ENCODE measurements at places on chromosomes 13 and 19. TPM values are rescaled to one million over a fixed set of nuclear protein-coding genes. Genes with fewer than 3 reads are reported as not detected.

GRCh38 chr13:66375756-66376155 is 854.4 kb downstream of the PCDH9 start:
- no peak for DNase-seq
- no peaks in the 10 kb centered on the region for H3K36me3 ChIP-seq
- H3K27ac ChIP-seq: no peak overlapping the region
- no peak overlapping the region for H3K4me3 ChIP-seq
- no peaks in the 10 kb centered on the region for H3K27me3 ChIP-seq

The HPN gene
- 19.2 TPM for total RNA-seq

The PABPC3 gene
- 0.39 TPM for total RNA-seq

The CD70 gene
- not detected for total RNA-seq

- H3K4me1 ChIP-seq: peaks cover 30% of the 10 kb centered on the region
- peak overlapping the region; percentile 59 for H3K4me3 ChIP-seq
- H3K27ac ChIP-seq: peak overlapping the region; percentile 97
- H3K27me3 ChIP-seq: no peaks in the 10 kb centered on the region
These were observed 124.2 kb downstream of the LMO7 start for GRCh38 chr13:75760131-75761021.

The RNF17 gene
- not detected for total RNA-seq

The ZNF579 gene
- 49.0 TPM for total RNA-seq

GRCh38 chr13:92074658-92075057 is 676.2 kb downstream of the GPC5 start:
- H3K27ac ChIP-seq: no peak overlapping the region
- no peak overlapping the region for H3K4me3 ChIP-seq
- H3K27me3 ChIP-seq: no peaks in the 10 kb centered on the region
- DNase-seq: no peak

- no peaks in the 10 kb centered on the region for H3K27me3 ChIP-seq
- H3K4me3 ChIP-seq: no peak overlapping the region
- no peaks in the 10 kb centered on the region for H3K4me1 ChIP-seq
- no peak for DNase-seq
These were observed 516.5 kb downstream of the SUCLA2 start for GRCh38 chr13:47484548-47484947.

The PSMC4 gene
- total RNA-seq: 82.8 TPM

The UPK1A gene
- 0.65 TPM for total RNA-seq

DNA sequence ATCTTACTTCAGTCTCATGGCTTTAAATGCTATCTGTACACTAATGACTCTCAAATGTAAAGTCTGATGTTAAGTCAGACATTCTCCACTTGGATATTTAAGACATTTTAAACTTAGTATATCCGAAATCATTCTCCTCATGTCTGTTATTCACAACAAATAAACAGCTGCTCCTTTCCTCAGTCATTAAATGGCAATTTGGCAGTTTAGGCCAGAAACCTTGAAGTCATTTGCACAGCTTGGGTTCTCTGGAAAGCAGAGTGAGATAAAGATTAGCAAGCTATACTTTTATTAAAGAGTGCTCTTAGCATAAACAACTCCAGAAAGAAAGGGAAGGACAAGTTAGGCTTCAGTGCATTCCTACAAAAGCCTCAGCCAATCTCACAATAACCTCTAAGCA is 53.7 kb downstream of the DNAJC15 start:
- no peak overlapping the region for H3K27ac ChIP-seq
- no peaks in the 10 kb centered on the region for H3K36me3 ChIP-seq
- H3K27me3 ChIP-seq: no peaks in the 10 kb centered on the region
- H3K4me3 ChIP-seq: no peak overlapping the region
- no peaks in the 10 kb centered on the region for H3K4me1 ChIP-seq

DNA sequence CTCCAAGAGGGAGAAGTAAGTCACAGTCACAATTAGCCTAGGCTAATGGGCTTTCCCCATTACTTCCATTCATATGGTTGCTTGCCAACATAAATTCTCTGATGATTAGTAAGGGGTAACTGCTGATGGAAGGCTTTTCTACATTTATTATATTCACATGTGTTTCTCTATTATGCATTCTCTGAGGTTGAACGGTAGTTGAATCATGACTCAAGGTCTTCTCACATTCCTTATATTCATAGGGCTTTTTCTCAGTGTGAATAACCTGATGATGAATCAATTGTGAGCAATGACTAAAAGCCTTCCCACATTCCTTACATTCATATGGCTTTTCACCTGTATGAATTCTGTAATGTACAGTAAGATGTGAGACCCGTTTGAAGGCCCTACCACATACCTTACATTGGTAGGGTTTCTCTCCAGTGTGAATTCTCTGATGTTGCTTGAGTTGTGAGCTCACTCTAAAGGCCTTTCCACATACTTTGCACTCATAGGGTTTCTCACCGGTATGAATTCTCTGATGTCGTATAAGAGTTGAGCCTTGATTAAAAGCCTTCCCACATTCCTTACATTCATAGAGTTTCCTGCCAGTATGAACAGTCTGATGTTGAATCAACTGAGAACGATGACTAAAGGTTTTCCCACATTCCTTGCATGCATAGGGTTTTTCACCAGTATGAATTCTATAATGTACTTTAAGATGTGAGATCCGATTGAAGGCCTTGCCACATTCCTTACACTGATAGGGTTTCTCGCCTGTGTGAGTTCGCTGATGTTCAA is 9.3 kb downstream of the ZNF582 start:
- no peaks in the 10 kb centered on the region for H3K4me1 ChIP-seq
- no peak overlapping the region for H3K4me3 ChIP-seq
- no peaks in the 10 kb centered on the region for H3K36me3 ChIP-seq
- no peaks in the 10 kb centered on the region for H3K27me3 ChIP-seq
- no peak overlapping the region for H3K27ac ChIP-seq

The LCP1 gene
- 197 TPM for total RNA-seq

DNA sequence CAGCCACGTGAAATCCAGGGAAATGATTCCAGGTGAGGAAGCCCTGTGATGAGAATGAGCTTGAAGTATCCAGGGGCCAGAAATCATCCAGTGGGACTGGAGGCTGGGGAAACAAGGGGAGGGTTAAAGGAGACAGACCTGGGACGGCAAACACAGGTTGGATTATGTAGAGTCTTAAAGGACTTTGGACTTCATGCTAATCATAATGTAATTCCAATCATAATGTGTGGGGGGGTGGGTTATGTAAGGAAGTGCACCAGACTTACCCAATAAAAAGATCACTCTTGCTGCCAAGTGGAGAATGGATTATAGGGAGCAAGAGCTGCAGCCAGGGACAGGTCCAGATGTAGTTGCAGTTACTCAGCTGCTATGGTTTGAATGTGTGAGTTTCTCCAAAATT is 16.1 kb upstream of the CYSLTR2 start:
- no peaks in the 10 kb centered on the region for H3K4me1 ChIP-seq
- no peak for DNase-seq
- H3K27me3 ChIP-seq: no peaks in the 10 kb centered on the region
- H3K4me3 ChIP-seq: no peak overlapping the region

The ATP8A2 gene
- total RNA-seq: not detected

The YJEFN3 gene
- 21.9 TPM for total RNA-seq

The HS6ST3 gene
- not detected for total RNA-seq

The PEAK3 gene
- not detected for total RNA-seq
